ENCODE measurements at places on chromosomes 7 and 10.
A peak's percentile ranks its signal among the peaks of the same experiment; 100 is the strongest.

GRCh38 chr10:20075713-20076112, 259.5 kb downstream of the PLXDC2 start:
- DNase-seq: no peak

- DNase-seq: no peak
Observed at GRCh38 chr7:150927956-150928344, 50.2 kb downstream of the KCNH2 start.

DNA sequence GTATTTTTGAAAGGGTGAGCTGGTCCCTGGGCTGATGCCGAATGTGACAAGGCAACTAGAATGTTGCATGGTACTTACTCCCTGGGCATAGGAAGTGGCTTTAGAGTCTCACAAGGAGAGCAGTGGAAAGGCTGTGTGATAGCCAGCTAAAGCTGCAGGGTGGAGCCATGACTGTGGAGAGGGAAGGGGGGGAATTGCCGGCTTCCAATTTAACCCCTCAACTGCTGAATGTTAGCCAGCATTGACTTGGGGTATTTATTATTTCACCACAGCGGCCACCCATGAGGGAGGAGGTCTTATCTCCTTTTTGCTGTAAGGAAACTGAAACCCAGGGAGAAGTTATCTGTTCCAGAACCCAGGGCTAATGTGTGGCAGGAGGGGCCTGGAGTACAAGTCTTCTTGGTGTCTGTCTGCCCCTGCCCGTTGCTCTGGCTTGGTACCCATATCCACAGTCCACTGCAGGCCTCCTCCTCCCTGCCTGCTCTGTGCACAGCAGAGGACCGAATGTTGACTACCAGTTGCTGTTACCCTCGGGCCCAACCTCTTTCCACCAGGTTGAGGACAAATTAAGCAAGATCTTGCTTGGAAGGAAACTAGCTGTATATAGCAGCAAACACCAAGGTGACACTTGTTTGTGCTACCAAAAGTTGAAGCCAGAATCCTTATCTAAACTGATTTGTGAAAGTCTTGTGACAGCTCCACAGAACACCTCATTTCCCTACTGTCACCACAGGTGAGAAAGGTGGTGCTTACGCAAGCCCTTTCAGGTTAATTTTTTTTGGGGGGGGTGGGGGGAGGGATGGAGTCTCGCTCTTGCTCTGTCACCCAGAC, 37.6 kb downstream of the WBP1L start:
- no peak for DNase-seq

DNA sequence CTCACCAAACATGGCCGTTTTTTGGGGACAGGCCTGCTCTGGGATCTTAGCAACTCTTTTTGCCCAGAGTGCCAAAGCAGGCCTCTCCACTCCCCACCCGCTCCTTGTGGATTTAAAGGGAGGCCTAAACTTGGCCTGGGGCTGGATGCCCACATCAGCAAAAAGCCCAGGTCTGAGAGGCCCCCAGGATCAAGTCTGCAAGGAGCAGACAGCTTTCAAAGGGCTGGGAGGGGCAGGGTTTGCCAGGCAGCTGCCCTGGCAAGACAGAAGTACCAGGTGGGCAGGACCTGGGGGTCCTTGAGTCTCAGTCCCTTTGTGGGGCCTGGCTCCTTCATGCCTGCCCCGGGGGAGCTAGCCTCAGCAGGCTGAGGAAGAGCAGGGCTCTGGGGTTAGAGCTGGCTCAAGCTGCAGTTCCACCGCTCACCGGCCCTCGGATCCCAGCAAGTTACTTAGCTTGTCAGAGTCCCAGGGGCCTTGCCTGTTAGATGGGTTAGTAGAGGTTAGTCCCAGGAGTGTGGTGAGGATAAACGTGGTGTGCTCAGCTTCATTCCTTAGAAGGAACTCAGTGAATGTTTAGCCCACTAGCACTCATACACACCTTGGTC, 56.2 kb downstream of the ARHGAP22 start:
- DNase-seq: no peak

DNA sequence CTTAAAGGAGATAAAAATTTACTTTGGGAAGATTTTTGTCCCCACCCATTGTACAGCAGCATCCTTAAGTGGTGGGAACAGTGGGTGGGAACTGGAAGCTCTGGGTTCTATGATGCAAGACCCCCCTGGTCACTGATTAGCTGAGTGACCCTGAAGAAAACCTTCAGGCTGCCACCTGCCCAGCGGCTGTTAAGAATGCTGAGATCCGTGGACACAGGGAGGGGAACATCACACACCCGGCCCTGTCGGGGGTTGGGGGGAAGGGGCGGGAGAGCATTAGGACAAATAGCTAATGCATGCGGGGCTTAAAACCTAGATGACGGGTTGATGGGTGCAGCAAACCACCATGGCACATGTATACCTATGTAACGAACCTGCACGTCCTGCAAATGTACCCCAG, 14.5 kb downstream of the CARD11 start:
- DNase-seq: no peak

DNA sequence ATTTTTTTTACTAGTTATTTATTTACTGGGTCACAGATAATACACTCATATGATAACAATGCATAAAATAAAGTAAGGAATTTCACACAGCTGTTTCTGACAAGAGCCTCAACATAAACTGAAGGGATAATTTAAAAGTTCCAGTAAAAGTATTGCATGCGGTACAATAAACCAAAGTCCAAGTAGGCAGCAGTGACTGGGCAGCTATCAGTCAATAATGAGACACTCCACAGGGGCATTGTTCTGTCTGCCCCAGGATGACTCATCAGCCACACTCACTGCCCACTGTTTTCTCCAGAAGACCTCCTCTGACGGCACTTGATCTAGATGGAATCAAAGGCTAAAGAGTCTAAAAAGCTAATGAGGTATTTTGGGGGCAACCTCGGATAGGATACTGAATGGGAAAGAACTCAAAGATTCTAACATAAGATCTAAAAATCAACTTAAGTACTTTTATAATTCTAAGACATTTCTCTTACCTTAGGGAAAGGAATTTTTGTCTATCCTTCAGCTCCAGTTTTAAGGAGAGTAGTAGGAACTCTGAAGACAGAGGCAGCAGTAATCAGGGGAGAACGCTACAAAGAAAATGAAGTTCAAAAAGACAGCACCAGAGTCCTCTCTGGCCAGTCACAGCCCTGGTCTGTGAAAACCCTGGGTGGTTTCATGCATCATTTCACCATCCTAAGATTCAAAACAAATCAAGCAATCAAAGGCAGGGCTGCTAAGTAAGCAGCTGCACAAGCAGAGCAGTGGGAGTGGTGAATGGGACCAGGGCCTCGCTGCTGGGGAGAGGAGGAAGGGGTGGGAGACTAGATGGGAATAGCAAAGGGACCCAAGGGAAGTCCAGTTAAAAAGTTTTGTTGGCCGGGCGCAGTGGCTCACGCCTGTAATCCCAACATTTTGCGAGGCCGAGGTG, 175.1 kb downstream of the AVL9 start:
- no peak for DNase-seq

DNA sequence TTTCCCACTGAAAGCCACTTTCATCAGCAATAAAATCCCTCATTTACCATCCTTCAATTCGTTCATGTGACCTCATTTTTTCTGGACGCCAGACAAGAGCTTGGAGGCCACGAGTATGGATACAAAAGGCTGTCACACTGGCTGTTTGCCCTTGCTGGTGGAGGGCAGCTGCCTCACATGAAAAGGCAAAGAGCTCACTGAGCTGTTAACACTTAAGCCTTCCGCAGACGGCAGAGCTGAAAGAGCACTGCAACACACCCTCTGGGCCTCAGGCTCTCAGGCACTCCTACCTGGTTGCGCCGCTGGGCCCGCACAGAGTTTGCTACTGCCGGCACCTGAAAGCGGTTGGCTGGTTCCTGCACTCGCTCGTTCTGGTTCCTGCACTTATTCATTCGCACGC, 193.5 kb downstream of the CFTR start:
- no peak for DNase-seq

DNA sequence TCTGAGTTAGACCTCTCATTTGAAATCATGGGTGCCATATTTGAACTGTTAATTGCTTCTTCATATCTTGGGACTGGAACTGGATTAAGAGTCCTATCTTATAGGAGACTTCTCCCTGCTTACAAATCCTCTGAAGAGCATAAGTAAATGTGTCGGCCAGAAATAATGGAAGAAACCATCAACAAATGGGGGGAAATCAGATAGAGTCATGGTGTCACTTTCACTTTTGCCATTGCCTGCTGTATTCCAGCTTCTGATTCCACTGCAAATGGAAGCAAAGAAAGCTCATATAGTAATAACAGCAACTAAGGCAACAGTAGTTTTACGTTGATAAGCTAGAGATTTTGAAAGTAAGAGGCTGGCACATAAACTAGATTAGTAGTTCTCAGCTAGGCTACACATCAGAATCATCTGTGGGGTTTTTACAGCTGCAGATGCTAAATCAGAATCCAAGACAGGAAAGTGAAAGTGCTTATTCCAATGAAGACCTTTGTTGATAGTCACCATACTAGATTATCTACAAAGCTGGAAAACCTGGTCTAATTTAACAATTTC, 12.3 kb upstream of the CRPPA start:
- DNase-seq: no peak

DNA sequence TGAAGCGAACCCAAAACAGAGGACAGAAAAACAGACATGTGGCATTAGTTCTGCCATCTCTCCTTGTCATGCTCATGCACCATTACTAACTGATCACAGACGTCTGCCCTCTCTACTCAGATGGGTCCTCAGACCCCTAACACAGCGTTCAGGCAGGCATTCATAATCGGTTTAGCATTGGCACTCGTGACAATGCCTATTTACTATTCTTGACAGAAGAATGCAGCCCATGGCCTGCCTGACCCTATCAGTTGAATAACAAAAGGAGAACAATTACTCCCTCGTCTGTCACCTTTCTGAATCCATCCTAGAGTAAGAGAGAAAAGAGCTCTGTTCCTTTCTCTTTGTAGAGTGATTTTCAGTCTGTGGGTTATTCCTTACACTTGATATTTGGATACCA, 194.6 kb upstream of the PHYHIPL start:
- no peak for DNase-seq

DNA sequence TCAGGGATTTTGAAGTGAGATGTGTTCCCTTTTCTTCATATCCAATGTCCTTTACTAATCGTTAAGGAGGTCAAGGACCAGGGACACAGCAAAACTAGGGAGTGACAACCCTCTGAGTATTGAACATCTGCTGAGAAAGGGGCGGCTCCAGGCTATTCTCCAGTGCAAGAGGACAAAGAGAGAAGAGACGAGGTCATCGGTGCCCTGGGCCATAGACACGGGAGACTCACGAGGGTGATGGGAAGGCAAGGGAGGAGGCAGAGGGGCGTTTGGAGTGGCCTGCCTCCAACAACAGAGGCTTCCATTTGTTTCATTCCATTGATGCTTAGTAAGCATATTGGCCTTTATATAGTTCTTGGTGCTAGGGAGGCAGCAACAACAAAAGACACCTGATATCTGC, 268.4 kb downstream of the CXCL12 start:
- DNase-seq: no peak

DNA sequence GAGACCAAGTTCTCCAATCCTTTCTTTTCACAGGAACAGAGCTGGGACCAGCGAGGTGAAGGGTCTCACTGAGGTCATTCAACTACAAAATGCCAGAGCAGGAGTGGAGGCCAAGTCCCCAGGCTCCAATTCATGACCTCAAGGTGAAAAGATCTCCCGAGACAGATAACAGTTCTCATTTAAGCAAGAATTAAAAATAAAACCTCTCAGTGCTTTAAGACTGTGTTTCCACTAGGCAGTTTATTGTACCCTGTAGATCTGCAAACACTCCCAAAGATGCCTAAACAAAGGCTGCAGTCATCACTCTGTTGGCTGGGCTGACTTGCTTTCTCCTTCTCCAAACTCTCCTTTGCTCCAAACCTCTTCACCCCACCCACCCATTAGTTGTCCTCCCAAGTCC, 74.8 kb upstream of the CXCL12 start:
- no peak for DNase-seq

GRCh38 chr10:100986952-100987684, at the start of the genes MRPL43 and TWNK:
Gene MRPL43, minus strand, starts transcription at chr10:100987497. Its CDS starts 54 bp downstream, at chr10:100987443.
Gene TWNK, plus strand, starts transcription at chr10:100987543. Its CDS starts 668 bp downstream, at chr10:100988211.
- peak; percentile 78 for DNase-seq

GRCh38 chr7:80603940-80604339, 34.5 kb upstream of the CD36 start:
- DNase-seq: no peak

- no peak for DNase-seq
Observed at GRCh38 chr10:67863094-67863493, 21.4 kb upstream of the SIRT1 start.

GRCh38 chr7:75546237-75547015, 54.3 kb downstream of the SPDYE5 start:
- DNase-seq: no peak

DNA sequence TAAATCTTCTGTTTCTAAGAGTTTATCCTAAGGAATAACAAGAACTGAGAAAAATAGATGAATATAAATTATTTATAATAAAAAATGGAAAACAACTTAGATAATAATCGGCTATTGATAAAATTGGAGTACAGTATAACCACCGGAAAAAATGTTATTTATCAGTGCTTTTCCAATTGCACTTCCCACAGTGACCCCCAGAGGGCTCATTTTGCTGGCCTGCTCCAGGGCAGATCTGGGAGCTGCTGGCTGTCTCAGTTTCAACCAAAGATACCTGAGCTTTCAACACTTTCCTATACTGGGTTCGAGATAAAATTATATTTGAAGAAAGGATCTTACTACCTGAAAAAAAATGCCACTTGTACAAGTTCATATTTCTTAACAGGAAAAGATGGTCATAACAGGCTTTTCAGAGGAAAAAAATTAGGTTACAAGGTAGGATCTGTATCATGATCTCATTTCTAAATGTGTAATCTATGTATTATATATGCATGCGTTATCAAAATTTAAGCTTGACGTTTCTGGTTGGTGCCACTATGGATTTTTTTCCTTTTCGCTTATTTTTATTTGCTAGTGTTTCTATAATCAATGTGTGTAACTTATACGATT, 165.7 kb downstream of the NPSR1 start:
- DNase-seq: peak; percentile 53

GRCh38 chr10:51389415-51390321, 309.7 kb downstream of the CSTF2T start:
- DNase-seq: peak; percentile 43

DNA sequence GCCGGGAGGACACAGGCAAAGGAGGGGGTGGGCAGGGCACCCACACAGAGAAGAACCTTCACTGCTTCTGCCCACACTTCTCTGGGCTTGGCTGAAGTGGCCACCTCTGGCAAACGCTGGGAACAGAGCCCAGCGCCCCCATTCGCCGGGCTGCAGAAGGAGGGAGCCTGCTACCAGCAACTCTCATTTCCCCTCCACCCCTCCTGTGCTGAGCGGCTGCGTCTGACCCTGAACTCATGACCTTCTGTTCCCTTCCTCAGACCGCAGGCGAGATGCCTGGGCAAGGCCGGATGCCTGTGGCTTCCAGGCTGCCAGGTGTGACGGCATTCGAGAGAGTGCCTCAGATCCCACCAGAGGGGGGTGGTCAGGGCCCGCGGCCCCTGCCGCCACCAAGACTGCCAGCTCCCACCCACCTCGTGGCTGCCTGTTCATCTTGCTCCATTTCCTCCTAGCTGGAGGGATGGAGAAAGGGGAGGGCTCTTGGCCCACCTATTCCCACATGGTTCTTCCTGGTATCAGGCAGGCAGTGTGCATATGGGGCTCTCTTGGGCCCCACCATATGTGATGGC, 19.8 kb downstream of the DNAJB12 start:
- DNase-seq: peak; percentile 73

- DNase-seq: no peak
Observed at GRCh38 chr7:82549616-82550285, 106.2 kb upstream of the CACNA2D1 start.

Data from stimulated activated CD4-positive, alpha-beta T cell treated with anti-CD3 and anti-CD28 coated beads, Interleukin-2, amount 100 ng/mL, for 48 hours (primary cell).